ENCODE measurements at places on chromosomes 7 and 10.

DNA sequence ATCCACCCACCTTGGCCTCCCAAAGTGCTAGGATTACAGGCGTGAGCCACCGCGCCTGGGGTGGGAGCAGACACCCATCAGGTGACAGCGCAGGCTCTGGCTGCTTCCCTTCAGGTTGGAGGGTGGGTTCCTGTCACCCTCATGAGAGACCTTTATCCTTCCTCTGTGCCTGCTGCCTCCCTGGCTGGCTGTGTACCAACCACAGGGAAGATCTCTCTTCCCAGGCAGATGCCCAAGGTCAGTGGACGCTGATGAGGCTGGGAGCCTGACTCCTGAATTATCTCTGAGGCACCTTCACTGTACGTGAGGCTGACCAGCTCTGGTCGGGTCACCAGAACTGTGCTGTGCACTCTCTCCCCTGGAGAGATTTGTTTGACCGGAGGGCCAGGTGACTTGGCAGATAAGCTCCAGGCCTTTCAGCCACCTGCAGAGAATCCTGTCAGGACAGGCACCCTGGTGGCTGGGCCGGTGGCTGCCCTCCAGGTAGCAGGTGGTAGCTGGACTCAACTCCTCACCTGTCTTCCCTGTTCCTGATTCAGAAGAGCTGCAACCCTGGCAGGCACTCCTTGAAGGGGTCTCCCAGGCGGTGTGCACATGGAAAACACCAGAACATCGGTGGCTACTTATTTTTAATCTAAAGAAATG is 251.9 kb downstream of the GLRX3 start:
- DNase-seq: no peak

GRCh38 chr7:24026351-24026750 is 257.6 kb upstream of the NPY start:
- DNase-seq: no peak

DNA sequence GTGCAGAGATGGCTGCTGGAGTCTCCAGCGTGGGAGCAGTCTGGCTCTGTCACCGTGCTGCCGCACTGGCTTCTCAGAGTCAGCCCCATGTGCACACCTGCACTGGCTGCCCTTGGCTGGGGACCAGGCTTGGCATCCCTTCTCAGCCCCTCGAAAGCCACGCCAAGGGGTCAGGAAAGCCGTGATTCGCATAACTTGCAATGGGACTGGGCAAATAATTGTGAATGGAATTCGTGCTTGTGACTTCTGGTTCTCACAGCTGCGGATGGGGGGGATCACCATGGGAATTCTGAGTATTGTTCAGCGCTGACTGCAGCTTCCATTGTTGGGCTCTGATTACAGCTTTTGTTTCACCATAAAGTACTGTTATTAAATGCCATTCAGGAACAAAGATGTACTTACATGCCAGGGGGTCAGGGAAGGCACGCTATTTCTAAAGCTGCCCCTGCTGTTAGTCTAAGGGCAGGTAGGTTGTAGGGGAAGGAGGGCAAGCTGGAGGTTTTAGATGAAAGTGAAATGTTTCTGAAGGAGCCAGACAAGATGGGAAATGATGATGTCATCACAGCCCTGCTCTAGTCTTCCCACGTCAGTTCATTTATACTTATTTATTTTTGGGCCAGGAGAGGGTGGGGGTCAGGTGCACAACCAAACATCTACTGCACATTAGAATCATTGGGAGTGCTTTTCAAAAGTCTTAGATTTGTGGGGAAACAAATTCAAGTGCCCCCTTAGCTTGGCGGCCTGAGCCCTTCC is 5.8 kb upstream of the PLEKHA1 start:
- no peak for DNase-seq

DNA sequence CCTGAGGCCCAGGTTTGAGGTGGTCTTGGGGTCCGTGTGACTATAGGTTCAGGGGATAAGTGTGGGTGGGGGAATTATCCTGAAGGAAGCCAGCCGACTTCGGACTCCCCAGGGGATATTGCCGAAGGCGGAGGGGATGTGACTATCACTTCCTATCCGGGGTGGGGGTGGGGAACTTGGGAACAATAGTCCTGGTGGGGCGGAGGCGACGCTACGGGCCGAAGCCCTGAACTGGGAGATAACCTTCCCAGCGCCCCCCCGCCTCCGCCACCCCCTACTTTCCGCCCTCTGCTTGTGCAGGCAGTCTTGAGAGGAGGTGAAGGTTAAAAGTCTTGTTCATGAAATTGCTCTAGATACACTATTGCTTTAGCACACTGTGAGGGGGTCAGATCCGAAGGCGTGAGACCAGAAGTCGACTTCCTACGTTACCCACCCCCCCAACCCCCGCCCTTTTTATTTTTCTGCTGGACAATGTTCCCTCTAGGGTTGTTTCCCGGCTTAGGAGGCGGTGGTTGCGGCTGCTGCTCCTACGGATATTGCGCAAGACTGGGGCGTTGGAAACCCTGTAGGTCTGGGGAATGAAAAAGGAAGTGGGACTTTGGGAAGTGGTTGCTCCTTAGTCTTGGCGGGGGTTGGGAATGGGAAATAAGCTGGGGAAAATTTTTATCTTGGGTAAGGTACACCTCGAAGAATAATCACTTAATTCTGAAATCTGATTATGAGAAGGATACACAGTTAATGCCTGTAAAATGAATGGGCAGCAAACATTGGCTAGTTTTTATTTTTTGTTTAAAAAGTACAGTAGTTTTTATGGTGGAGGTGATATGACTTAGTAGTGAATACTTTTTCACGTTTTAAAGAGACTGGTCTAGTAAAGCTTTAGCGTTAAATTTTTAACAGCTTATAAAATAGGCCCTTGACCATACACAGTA is 1.5 kb downstream of the PTPN12 start:
- DNase-seq: peak; percentile 87

- no peak for DNase-seq
Observed at GRCh38 chr10:17792991-17793390, 16.2 kb upstream of the MRC1 start.

- DNase-seq: no peak
Observed at GRCh38 chr7:23264916-23265458, 18.4 kb downstream of the GPNMB start.

GRCh38 chr10:101120884-101121653 is 10.0 kb upstream of the TLX1 start:
- no peak for DNase-seq

DNA sequence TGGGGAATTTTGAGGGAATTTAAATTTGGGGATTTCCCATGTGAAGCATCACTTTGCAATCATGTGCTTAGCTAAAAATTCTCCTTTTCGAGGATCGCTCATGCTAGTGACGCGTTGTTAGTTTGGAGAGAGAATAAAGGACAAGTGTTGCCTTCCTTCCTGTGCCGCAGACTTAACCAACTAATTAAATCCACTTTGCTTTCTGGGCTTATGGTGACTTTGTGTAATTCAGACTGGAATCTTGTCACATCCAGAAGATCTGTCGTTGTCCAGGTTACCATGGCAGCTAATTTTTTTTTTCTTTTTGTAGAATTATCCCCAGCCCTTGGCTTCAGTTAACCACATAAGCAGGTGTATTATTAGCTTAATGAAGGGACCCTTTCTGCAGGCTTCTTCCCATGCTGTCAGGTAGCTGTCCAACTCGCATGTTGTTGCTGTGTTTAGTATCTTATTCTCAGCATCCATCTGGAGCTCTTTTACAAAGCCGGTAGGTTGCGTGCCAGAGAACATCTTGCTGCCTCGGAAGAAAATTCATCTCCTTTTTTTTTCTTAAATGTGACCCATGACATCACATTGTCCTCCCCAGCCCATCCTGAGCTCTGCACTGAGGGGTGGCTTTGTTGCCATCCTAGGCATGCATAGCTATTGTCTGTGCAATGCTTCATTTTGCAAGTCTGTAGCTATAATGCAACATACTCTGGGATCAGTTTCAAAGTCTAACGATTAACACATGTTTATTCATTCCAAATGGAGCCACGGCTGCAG is 47.2 kb upstream of the NRP1 start:
- peak; percentile 66 for DNase-seq

DNA sequence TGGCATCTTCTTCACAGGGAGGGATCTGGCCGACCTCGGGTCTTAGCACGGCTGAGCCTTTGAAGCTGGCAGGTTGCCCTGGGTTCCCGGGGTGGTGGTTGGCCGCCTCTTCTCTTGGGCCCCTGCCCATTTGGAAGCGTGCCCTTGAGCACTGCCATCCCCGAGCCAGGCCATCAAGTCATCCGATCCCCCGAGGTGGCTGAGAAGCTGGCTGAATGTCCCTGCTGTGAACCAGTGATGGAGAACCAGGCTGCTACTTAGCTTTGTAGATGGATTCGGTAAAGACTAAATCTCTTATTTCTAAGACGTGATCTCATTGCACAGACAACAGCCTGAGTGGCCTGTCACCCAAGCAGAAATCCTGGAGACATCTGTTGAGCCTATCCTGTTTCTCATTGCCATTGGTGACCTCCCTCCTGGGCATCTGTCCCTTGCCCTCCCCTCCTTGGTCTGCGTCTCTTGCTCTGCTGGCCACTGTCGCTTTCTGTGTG is 74.3 kb downstream of the GRK5 start:
- peak; percentile 16 for DNase-seq

DNA sequence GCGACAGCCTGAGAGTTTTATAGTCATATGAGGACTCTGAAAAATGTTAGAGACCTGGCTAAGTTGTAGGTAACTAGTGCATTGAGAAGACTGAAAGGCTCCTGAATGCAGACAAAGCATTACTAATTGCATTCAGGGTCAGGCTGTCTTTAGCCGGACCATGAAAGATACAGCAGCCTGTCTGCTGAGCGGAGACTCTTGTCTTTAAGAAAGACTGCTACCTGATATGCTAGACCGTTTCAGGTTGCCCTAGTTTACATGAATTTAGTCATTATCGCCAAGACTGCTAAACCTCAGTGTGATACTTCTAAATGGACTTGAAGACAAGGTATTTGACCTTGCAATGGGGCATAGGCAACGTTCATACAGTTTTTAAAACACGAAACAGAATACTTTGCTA is 81.2 kb downstream of the BMPR1A start:
- no peak for DNase-seq

DNA sequence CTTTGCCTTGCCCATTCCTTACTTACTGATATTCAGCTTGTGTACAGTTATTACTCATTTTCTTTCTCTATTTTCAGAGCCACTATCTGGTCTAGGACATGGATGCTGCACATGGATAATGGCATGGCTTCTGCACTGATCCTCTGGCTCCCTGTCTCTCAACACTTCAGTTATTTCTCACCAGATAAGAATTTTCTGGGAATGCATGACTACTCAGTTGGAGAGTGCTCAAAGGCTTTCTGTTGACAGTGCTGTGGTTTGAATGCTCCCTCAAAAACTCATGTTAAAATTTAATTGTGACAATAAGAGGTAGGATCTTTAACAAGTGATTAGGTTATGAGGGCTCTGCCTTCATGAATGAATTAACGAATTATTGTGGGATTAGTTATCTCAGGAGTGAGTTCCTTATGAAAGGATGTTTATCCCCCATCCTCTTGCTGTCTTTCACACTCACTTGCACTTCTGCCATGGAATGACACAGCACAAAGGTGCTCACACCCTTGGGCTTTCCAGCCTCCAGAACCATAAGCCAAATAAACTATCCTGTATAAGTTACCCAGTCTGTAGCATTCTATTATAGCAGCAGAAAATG is 16.1 kb upstream of the PIK3CG start:
- peak; percentile 89 for DNase-seq

DNA sequence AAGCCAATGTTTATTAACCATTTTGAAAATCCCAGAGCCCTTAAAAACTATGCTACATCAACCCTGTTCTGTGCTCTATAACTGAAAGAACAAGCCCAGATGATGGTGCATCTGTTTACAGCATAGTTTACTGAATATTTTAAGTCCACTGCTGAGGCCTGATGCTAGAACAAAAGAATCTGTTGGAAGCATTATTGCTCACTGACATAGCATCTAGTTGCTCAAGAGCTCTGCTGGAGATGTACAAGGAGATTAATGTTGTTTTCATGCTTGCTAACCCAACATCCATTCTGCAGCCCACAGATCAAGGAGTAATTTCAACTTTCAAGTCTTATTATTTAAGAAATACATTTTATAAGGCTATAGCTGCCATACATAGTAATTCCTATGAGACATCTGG is 181.3 kb upstream of the FEZF1 start:
- peak; percentile 62 for DNase-seq

- DNase-seq: no peak
Observed at GRCh38 chr10:132588301-132589013, 50.9 kb downstream of the INPP5A start.

DNA sequence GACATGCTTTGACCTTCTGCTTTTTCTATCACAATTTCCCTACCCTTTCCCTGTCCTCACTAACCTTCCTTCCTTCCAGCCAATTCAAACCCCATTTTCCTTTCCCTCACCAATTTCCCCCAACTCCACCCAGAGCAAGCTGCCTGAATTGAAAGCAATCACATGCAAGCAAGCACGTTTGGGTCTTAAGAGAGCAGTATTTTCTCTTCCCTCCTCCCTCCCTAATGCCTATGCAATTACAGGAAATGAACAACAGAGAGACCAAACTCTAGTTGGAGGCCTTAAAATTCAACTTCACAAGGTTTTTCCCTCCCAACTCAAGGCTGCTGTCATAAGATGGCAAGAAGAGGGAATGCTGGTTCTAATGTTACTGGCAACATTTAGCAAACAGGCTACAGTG is 117.2 kb downstream of the MYOF start:
- no peak for DNase-seq

DNA sequence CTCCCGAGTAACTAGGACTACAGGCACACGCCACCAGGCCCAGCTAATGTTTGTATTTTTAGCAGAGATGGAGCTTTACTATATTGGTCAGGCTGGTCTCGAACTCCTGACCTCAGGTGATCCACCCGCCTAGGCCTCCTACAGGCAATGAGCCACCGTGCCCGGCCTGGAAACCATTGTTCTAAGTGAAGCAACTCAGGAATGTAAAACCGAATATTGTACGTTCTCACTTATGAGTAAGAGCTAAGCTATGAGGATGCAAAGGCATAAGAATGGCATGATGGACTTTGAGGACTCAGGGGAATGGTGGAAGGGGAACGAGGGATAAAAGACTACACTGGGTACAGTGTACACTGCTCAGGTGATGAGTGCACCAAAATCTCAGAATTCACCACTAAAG is 235.1 kb upstream of the AUTS2 start:
- peak; percentile 56 for DNase-seq

GRCh38 chr7:148611692-148612091 is 21.1 kb downstream of the C7orf33 start:
- DNase-seq: no peak
